ENCODE measurements at places on chromosomes 5 and 9.

DNA sequence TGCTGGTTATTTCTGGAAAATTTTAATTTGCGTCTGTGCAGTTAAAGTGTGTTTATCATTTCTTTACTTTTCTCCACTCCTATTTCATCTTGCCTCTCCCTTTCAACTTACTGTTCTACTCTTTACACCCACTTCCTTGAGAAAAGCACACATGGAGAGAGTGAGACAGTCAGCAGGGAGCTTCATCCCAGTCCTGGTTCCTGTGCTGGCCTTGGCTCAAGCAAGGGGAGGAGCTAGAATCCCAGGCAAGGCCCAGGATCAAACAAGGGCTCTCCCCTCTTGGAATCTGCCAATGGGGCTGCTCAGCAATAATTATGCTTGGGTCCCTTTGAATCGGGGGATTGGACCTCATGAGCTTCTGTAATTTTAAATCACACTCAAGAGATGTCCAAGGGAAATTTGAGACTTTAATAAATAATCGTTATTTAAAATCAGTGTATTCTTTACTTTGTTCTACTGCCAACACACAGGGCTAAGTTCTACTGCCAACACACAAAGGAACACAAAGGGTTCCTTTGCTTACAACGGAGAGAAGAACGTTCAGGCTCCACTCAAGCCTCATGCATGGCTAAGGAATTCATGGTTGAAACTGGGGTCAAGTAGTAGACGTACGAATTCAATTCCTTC lies 439.3 kb upstream of the DAB2 start:
- no peak for DNase-seq

DNA sequence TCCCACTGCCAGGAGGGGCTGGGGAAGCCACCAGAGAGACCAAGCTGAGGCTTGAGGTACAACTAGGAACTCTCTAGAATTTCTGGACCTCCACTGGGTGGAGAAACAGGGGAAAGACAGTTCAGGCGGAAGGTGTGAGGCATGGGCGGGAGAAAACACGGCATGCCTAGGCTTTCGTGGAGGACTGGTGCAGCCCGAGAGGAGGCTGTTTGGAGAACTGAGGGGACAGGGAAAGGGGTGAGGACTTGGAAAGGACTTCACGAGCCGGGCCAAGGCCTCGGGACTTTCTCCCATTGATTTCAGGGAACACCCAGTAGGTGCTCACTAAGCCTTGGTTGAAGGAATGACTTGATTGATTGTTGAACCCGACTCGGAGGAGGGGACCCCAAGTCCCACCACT lies 9.5 kb upstream of the ADGRD2 start:
- DNase-seq = no peak

DNA sequence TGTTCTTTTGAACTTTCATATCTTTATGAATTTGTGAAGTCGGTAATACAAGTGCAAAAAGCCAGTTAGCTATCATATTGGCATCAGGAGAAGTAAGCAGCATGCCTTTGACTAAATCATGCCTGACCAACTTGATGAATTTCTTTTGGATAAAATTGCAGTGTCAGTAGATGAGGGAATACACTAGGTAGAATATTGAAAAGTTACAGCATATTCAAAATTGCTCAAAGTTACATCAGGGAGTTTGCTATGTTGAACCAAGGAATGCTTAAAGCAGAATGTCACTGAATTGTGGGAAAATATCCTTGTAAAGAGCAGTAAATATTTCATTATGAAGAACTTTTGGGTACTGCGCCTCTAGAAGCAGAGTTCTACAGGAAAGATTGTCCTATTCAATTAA lies 87.1 kb upstream of the TLX3 start:
- DNase-seq = no peak

DNA sequence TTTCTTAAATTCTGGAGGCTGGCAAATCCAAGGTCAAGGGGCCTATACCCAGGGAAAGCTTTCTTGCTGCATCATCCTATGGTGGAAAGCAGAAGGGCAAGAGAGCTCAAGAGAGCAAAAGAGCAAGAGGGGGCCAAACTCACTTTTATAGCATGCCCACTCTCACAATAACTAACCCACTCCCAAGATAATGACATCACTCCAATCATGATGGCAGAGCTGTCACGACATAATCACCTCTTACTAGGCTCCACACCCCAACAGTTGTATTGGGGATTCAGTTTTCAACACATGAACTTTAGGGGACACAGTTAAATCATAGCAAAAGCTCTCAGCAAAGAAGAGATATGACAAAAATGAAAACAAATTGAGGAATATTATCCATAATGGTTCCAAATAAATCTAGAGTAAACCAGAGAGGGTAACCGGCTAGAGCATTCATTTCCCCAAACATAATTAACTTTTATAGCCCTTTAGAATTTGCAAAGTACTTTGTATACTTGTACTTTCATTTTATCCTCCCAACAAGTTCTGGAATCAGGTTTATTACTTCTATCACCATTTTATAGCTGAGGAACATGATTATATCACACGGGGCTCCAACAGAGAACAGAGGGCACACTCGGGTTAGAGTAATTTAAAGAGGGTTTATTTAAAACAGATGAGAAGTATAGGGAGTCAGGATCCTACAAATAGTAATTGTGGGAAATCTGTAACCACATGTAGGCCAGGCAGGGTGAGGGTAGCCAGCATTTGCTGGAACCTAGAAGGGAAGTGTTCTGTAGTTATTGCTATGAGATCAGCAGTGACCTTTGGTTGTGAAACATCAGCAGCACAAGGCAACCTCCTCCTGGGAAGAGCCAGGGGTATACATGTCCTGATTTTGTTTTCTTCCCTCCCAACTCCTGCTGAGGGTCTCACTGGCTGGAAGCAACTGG lies 7.2 kb upstream of the TARS1 start:
- DNase-seq = no peak

- peak; percentile 51 for DNase-seq
Measured at GRCh38 chr5:10220248-10220647, 29.4 kb downstream of the ATPSCKMT start.

DNA sequence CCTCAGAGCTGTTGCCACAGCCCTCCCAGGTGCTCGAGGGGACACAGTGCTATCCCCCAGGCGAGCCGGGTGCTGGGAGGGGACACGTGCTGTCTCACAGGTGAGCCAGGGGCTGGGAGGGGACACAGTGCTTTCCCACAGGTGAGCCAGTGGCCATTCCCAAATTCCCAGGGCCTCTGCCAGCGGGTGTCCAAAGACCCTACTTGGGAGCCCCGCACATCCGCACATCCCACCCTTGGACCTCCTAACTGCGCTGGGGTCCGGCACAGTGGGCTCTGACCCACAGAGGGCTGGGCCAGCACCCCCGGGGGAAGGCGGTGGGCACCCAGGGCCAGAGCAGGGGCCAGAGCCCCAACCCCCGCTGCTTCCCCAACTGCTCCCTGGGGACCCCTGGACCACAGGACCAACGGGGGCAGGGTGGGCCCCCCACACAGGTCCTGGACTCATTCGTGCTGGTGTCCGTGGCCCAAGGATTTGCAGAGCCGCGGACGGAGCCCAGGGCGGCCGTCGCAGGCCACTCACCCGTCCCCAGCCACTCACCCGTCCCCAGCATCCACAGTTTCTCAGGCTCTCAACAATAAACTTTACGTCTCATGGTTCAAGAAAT lies 17.9 kb downstream of the EXD3 start:
- DNase-seq = no peak

DNA sequence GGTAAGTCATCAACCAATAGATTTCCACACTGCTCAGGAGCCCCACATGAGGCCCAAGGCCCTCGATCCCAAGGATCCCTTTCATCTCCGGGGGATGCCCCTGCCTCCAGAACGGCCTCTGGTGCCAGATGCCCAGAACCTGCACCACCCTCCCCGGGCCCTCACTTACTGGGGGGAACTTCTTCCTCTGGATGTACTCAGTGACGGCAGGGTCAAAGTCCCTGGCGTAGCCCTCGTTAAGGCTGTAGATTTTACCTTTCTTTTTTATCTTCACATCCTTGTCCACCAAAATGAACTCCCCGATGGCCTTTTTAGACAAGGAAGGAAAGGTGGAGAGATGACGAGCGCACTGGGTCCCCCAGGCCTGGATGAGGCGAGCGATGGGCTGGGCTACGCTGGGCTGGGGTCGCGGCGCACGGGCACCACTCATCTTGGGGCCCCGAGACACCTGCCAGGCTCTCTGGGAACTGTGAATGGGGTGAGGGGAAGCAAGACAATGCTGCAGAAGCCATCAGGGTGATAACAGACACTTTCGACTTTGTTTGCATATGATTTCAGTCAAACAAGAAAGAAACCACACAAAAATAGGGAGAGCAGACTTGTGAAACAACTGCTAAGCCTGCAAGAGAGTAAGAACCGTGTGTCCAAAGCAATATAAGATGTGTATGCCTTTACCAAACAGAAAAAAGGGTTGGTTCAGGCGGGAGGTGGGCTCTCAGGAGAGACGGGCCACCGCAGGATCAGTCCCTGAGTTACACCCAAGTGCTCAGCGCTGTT lies 13.2 kb upstream of the FBP2 start:
- no peak for DNase-seq

DNA sequence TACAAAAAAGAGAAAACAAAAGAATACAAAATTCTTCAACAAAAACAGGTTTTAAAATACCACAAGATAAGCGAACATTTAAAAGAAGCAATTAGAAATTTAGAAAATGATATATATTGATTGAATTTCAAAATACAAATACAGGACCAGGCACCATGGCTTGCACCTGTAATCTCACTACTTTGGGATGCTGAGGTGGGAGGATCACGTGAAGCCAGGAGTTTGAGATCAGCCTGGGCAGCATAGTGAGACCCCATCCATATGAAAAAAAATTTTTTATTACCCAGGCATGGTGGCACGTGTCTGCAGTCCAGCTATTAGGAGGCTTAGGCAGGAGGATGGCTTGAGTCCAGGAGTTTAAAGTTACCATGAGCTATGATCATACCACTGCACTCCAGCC lies 109.9 kb upstream of the SLC30A5 start:
- DNase-seq = no peak

DNA sequence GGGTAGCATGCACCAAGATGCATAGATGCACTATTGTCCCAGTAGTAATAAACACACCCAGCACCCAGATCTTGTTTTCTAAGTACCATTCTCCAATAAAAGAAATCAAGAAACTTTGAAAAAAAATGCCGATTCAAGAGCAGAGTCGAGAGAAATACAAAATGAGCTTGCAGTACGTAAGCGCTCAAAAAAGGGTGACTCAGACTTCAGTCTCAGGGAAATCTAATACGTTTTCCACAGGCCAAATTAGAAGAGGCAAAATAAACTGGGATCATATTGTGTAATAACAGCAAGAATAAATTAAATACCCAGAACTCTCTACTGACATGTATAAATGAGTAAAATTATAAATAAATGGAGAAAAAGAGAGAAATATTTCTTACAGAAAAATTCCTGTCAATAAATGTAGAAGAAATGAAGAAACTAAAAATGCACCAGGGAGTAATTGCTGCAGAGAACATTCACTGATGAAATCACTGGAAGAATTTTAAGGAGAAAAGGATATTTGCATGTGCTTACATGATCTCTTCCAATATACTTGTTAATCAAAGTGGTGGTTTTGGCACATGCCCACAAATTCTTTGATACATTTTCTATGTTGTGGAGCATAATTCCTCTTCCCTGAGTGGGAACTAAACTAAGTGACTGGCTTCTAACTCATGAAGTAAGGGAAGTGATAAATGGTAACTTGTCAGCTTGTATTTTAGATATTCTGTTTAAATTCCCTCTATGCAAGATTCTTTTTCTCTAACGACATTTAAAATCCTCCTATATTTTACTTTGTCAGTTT lies 567.6 kb upstream of the ADAMTS16 start:
- no peak for DNase-seq

GRCh38 chr9:106682420-106682819 lies 180.5 kb upstream of the ZNF462 start:
- DNase-seq = no peak

- no peak for DNase-seq
Measured at GRCh38 chr5:174693697-174694385, 30.5 kb upstream of the MSX2 start.

DNA sequence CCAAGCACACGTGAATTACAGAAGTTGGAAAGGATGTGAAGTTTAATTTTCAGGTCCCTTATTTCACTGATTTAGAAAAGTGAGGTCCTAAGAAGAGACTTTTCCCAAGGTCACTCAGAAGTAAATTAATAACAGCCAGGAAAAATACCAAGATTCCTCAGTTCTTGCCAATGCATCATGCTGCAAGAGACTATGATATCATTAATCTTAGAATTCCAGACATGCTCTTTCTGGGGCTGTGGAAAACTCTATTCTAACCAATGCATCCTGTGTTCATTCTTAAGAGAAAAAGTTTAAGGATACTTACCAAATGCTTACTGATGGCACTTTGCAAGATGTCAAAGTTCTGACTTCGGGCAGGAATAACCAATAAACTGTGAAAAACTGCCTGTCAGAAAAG lies 42.8 kb downstream of the TEX10 start:
- no peak for DNase-seq

GRCh38 chr9:137545123-137545522 lies 5.1 kb downstream of the PNPLA7 start:
- no peak for DNase-seq

- no peak for DNase-seq
Measured at GRCh38 chr5:174402222-174402812, 322.1 kb upstream of the MSX2 start.

DNA sequence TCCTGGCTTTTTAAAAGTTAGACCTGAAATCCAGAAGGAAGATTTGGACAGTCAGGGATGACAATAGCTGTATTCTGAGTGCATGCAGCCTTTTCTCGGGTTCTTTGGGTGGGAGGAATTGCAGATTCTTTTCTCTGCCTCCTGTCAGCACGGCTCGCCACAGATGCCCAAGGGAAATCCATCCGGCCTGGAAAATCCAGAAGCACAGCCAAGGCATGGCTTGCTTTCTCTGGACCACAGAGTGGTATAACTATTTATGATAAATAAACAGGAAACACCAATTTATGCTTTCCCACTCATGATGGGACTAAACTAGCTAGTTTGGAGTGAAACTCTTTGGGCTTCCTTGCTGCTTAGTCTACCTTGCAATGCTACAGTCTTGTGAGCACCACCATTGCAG lies 59.1 kb downstream of the C9orf152 start:
- DNase-seq = no peak

DNA sequence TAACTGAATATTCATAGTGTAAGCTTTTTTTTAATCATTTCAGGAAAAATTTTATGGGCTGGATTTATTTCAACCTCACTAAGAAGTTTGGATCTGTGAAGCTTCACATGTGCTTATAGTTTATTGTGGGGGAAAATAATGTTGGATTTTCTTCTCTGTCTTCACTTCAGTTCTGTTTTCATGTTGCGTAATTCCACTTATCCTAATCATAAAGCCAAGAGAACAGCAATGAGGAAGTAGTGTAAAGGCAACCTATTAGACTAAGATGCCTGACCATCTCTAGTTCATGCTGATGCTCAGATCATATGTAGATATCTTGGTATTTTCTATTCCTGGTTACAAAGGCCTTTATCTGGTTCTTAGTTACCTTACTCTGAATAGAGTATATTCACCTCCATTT lies 50.0 kb downstream of the CD180 start:
- DNase-seq = no peak
